ENCODE measurements at places on chromosomes 12 and 14.
A peak's percentile ranks its signal among the peaks of the same experiment; 100 is the strongest.

- DNase-seq, result no peak
Observed at GRCh38 chr14:45891417-45892080, 638.5 kb upstream of the MIS18BP1 start.

GRCh38 chr12:21276826-21277225 lies 57.9 kb downstream of the SLCO1A2 start:
- DNase-seq, result no peak

DNA sequence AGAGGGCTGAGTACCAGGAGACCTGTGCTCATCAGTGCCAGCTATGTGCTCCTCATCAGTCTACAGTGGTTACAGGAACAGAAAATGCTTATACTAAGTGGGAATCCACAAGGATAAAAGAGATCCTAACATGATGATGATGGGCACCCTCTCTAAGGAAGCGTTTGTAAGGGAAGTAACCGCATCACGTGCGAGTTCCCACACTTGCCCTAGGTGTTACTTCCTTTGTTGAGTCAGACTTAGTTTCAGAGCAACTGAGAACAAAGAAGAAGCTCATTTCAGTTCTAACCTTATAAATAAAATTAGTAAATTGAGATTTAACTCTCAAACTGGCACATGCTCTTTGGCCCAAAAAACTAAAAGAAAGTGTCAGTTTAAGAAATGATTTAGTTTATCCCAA lies 956.4 kb upstream of the TMEM132C start:
- peak; percentile 22 for DNase-seq

- DNase-seq, result no peak
Observed at GRCh38 chr12:58291106-58291505, 349.7 kb downstream of the ATP23 start.

DNA sequence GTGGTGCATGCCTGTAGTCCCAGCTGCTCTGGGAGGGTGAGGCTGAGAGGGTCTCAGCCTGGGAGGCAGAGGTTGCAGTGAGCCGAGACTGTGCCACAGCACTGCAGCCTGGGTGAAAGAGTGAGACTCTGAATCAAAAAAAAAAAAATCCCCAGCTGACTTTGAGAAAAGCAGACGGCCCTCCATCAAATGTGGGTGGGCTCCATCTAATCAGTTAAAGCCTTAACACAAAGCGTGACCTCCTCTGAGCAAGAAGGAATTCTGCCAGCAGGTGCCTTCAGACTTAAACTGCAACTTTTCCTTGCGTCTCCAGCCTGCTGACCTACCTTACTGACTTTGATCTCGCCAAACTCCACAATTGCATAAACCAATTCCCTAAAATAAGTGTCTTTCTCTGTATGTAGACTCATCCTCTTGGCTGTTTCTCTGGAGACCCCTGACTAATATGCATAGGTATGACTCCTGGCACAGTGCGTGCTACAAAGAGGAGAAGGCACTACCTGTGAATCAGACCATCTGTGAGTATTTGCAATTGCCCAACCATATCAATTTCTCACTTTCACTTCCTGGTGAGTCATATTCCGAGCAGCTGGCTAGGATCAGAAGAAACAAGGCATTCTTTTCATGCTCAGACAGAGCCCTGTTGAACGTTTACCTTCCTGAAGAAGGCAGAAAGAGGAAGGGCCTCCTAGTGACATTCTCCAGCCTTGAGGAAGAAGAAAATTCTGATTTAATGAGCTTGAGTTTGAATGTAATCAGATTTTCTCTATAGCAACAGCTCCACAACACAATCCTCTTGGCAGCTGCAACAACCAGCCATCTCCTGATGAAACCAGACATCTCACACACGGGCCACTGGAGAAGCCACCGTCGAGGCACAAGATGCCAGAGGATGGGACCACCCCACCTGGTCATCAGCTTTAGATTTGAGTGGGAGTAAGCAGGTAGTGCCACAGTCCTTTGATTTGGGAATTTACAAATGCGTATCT lies 54.3 kb downstream of the CLMN start:
- DNase-seq, result peak; percentile 90

- DNase-seq, result peak; percentile 89
Observed at GRCh38 chr14:52080808-52081755, 12.2 kb upstream of the NID2 start.
